Stimulated activated CD8-positive, alpha-beta memory T cell treated with anti-CD3 and anti-CD28 coated beads, Interleukin-7, amount 100 ng/mL, for 1 hour (primary cell): ENCODE measurements at places on chromosomes 5 and 9.
A peak's percentile ranks its signal among the peaks of the same experiment; 100 is the strongest.

- DNase-seq: no peak
Observed at GRCh38 chr9:16147726-16148125, 594.9 kb downstream of the CCDC171 start.

- DNase-seq: no peak
Observed at GRCh38 chr9:82091100-82091499, 102.5 kb downstream of the SPATA31D1 start.

GRCh38 chr9:128438343-128439109 is 17.3 kb upstream of the ODF2 start:
- DNase-seq: peak; percentile 64

GRCh38 chr9:88716596-88717290 is 181.8 kb downstream of the NXNL2 start:
- no peak for DNase-seq

GRCh38 chr9:133359399-133360175 is 3.2 kb downstream of the SURF2 start:
- no peak for DNase-seq
